ENCODE measurements at places on chromosomes 5 and 9. TPM values are rescaled to one million over a fixed set of nuclear protein-coding genes. Genes with fewer than 3 reads are reported as not detected.

- DNase-seq: no peak
These were observed 821.5 kb downstream of the EFNA5 start for GRCh38 chr5:106849266-106849665.

GRCh38 chr9:95572381-95573151 lies 55.8 kb upstream of the PTCH1 start:
- no peak for DNase-seq

DNA sequence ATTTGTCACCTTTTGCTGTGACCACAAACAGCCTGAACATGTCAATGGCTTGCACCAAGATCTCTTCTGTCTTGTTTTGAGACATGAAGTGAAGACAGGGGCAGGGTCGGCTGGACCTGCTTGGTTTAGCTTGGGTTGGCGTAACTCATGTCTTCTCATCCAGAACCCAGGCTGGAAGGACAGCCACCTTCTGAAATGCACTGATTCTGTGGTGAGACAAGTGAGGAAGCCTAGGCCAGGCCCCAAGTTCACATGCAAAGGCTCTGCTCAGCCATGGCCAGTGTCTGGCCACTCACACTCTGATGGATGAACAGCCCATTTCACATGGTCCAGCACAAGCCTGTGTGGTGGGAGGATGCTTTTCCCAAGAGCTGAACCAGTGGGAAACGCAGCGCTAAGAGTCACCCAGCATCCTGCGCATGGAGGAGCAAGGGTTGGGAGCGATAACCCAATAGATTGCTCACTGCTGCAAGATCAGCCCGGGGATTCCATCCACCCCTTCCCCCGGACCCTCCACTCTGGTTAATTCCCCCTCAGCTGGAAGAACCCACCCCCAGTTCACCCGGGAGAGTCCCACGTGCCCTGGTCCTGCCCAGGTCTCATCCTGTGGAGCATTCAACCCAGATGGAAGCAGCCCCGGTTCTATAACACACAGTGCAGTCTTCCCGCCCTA lies 16.2 kb upstream of the MED10 start:
- no peak for DNase-seq

GRCh38 chr9:132327537-132327936 lies 27.2 kb downstream of the SETX start:
- DNase-seq: peak; percentile 3

GRCh38 chr9:36128349-36128748 lies 8.2 kb upstream of the GLIPR2 start:
- DNase-seq: no peak

GRCh38 chr5:143966280-143966679 lies 154.3 kb downstream of the HMHB1 start:
- no peak for DNase-seq

The SLC2A6 gene
- polyA plus RNA-seq: 0.81 TPM

The SERINC5 gene
- polyA plus RNA-seq: 18.7 TPM

The GRIN1 gene
- polyA plus RNA-seq: not detected

The PPP1R26 gene
- 14.3 TPM for polyA plus RNA-seq

The NUTM2G gene
- polyA plus RNA-seq: 1.6 TPM

Data from hindlimb muscle (tissue), 1 donor.